Activated CD4-positive, alpha-beta T cell treated with anti-CD3 and anti-CD28 coated beads for 48 hours (primary cell): ENCODE measurements at places on chromosomes 16 and 17.

- DNase-seq: no peak
Observed at GRCh38 chr17:77592106-77592865, 366.2 kb upstream of the TNRC6C start.

GRCh38 chr16:3022684-3023414 lies 893 bp downstream of the HCFC1R1 start:
- DNase-seq: peak; percentile 56

- no peak for DNase-seq
Observed at GRCh38 chr16:12747827-12748226, 55.9 kb downstream of the CPPED1 start.

- DNase-seq: no peak
Observed at GRCh38 chr16:58931436-58931835, 197.3 kb upstream of the GOT2 start.

DNA sequence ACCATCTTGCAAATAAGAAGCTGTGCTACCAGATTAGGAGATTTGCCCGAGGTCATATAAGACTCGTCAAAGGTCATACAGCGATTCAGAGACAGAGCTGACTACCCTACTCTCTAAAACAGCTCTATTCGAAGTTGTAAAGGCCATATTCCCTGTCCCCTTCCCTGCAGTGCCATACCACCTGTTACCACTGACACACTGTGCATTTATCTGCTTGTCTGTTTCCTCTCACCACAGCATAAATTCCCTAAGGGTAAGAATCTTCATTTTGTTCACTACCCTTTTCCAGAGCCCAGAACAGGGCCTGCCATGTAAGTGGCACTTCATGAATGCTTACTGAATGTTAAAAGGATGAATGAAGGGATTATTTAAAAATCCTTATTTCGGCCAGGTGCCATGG lies 3.4 kb upstream of the KSR1 start:
- DNase-seq: no peak

GRCh38 chr16:87474566-87474996 lies 18.2 kb downstream of the ZCCHC14 start:
- DNase-seq: no peak

DNA sequence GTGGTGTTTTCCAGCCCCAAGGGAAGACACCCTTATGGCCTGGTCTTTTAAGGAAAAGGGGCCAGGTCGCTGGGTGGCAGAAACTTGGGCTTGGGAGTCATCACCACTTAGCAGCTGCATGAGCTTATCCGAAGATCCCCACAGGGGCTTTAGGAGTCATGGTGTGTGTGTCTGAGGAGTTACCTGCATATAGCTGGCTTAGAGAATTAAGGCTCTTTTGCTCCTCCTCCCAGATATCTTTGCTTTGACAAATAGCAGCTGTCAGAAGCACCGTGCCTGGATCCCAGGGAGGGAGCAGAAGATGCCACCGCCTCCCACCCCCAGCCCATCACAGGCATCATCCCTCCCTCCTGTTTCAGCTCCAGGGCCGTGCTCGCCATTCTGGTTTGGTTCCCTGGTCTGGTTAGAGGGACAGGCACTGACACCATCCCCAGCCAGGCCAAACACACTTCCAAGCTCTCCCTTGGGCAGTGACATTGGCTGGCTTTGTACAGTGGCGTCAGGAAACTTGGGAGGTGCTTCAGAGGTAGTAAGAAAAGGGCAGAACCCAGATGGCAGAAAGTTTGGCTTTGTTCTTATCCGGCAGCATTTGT lies 17.4 kb downstream of the LDHD start:
- no peak for DNase-seq

- DNase-seq: peak; percentile 92
Observed at GRCh38 chr17:73192894-73193701, at the start of gene COG1. TSS of gene COG1 (plus strand) at chr17:73193055. CDS start at chr17:73193070, 15 bp downstream.

GRCh38 chr16:149024-149660 lies 3.3 kb upstream of the HBZ start:
- DNase-seq: no peak

GRCh38 chr17:48726916-48727286 lies 1.6 kb downstream of the HOXB13 start:
- no peak for DNase-seq
